KBM-7 (cell line): ENCODE measurements at places on chromosomes 4 and X.
A peak's percentile ranks its signal among the peaks of the same experiment; 100 is the strongest.

- no peak for DNase-seq
Measured at GRCh38 chrX:69424910-69425309, 79.2 kb upstream of the NALF2 start.

DNA sequence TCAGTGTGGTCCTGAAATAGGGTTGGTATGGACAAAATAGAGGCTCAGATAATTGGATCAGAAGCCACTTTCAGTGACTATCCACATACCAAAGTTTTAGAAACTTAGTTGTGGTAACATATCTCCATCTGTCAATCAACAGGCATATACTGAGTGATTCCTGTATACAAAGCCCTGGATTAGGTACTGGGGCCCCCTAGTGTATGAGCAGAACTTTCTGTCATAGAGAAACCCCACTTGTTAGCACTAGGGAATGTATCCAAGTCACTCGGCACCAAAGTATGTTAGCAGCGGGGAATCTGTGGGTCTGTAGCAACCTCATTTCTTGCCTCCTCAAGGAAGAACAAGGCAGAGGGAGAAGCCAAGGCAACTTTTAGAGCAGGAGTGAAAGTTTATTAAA lies 50.7 kb downstream of the MAP7D3 start:
- DNase-seq: peak; percentile 30

DNA sequence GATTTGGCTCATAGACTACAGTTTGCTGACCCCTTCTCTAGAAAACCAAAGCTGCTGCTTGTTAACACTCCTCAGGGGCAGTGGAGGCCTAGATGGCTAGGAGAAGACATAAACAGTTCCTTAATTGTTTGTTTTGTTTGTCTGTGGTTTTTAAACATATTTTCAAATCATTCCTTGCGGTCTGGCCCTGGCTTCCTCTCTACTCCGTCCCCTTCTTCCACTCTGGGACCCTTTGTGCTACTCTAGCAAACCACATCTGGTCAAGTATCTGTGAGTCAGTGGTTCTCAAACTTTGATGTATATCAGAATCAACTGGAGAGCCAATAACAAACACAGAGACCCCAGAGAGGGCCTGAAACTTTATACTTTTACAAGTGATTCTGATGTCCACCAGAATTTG lies 36.1 kb downstream of the FRMPD4 start:
- DNase-seq: no peak

DNA sequence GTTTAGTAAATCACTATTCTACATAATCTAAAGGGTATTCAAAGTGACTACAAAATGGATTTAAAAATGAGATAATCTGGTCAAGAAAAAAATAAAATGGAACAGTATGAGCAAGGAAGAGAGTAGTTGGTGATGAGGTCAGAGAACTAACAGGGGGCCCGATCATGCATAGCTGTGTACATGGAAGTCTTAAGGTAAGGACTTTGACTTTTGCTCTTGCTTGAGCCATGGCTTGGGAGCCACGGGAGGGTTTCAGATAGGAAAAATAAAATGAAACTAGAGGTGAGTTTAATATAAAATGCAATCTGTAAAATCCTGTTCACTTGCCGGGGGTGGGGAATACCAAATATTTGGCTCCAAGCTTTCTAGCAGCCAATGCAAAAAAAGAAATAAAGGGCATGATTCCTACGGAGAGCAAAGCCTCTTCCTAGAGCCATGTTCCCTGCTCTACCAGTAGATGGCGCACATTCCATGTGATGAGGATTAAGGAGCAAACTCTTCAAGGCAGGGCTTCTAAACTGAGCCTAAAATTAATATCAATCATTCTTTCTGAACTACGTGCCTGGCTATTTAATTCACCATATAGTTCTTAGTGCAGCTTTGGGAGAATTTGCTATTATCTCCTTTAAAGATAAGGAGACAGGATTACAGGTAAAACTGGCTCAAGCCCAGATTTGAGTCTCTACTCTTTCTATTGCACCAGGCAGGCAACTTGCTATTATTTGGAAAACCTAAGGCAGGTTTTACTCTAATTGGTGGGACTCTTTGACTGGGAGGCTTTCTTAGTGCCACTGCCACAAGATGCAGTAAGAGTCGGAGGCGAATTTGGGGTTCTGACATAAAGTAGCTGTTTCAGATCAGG lies 6.8 kb upstream of the CLCN5 start:
- peak; percentile 68 for DNase-seq

DNA sequence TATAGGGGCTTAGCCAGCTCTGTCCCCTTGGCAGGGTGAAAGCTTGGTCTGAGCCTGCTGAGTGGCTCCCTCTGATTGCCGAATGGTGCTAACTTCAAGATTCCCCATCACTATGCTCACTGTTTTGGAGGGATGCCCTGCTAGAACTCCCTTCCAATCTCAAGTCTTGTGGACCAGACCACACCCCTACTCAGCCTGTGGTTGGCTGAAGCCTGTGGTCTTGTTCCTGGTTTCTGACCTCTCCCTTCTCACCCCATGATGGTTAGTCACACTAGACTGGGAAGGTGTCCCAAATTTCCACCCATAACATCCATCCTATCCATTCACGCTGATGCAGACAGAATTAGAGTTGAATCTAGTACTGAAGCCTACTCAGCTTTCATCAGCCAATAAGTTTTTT lies 184.7 kb upstream of the NDP start:
- DNase-seq: no peak

- DNase-seq: no peak
Measured at GRCh38 chr4:56671860-56672259, 9.2 kb downstream of the HOPX start.

DNA sequence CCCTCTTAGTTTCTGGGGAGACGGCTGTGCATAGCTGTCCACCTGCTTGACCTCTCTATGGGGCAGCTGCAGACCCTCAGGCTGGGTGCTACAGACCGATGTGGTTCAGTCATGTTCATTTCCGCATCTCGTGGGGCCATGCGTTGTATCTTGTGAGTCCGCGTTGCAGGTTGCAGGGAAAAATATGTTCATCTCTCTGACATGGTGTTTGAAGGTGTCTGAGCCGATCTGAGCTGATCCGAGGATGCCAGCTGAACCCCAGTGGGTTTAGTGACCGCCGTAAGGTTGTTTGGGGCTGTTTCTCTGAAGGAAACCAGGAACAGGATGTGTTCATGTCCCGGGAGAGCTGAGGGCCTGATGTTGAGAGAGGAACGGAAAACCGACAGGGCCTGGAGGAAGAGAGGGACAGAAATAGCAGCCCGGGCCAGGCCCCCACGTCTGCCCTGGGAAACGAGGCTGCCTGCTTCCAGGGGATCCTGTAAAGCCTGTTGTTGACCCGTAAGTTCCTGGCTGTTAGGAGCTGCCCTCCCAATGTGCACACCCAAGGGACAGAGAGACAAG lies 9.8 kb upstream of the P2RY8 start:
- DNase-seq: peak; percentile 53

DNA sequence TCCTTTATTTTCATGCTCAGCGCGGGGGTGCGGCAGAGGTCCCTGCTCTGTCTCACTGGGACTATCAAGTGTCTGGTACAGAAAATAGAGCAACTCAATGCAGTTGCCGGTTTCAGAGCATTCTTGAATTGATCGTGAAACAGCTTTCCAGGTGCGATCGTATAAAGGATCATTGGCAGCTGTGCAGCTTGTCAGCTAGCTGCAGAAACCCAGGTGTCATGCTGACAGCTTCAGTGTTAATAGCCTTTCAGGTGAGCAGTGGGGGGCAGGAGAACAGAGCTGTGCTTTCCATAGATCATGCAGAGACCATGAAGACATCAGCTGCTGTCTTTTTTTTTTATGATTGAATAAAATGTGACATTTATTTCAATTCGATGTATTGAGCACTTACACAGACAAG lies 583.9 kb downstream of the NLGN4X start:
- no peak for DNase-seq

DNA sequence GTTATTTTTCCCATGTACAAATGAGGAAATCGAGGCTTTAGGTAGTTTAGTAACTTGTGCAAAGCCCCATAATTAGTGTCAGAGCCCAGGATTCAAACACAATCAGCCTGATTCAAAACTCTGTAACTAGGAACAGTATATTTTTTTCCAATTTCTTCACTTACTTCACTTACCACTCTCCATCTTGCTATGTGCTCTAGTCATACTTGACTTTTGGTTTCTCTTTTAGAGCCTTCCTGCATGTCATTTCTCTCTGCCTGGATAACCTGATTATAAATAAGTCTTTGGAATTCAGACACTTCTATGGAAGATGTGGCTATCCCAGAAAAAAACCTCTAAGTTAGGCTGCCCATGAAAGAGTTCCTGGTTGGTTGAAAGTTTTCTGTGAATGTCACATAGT lies 22.2 kb downstream of the SATL1 start:
- no peak for DNase-seq

DNA sequence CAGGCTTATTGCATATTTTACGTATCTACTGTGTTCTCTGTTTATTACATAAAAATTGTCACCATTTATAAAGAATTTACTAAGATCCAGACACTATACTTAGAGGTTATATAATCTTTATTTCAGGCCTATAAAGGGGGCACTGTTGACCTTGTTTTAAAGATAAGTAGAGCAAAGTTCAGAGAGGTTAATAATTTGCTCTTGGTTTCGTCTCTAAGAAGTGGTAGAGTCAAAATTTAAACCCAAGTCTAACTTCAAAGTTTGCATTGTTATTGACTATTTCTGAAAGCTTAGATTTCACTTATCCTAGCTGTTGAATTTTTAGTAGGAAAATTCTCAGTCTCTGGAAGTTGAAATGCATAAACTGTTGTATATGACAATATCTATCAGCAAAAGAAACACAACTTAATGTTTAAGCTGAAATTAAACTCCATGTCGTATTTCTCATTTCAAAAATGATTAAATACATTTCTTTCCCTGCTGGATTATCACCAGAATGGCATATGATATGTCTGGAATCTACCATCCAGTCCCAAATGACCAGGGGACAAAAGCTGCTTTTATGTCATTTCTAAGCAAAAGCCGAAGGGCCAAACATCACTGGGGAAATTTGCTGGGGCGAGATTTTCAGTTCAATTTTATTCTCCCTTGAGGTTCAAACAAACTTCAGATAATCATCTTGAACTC lies 138.4 kb downstream of the SLC7A11 start:
- DNase-seq: no peak

- no peak for DNase-seq
Measured at GRCh38 chr4:145345401-145345800, 136.3 kb upstream of the SMAD1 start.

- DNase-seq: no peak
Measured at GRCh38 chr4:46032056-46032455, 91.8 kb downstream of the GABRG1 start.

DNA sequence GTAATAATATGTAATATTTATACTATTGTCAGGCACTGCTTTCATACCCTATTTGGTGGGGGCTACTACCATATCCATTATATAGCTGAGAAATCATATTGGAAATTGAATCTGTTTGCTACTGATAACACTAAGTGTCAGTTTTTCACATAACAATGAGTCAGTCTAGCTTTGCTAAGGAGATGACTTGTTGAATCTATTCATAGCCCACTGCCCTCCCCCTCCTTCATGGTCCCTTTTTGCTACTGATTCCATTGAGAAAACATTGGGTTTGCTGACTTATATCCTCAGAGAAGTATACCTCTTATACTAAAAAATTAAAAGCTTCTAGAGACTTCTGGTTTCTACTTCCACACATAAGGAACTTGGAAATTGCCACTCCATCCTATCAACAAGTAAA lies 1898.4 kb downstream of the STIM2 start:
- no peak for DNase-seq

GRCh38 chrX:108221301-108221864 lies 129.8 kb downstream of the ATG4A start:
- no peak for DNase-seq

GRCh38 chrX:39475372-39475771 lies 622.4 kb downstream of the BCOR start:
- no peak for DNase-seq

GRCh38 chr4:22900876-22901275 lies 208.1 kb downstream of the GBA3 start:
- no peak for DNase-seq

GRCh38 chr4:85675076-85676049 lies 200.4 kb downstream of the ARHGAP24 start:
- no peak for DNase-seq

- DNase-seq: no peak
Measured at GRCh38 chrX:46589977-46590723, 16.6 kb downstream of the CHST7 start.

DNA sequence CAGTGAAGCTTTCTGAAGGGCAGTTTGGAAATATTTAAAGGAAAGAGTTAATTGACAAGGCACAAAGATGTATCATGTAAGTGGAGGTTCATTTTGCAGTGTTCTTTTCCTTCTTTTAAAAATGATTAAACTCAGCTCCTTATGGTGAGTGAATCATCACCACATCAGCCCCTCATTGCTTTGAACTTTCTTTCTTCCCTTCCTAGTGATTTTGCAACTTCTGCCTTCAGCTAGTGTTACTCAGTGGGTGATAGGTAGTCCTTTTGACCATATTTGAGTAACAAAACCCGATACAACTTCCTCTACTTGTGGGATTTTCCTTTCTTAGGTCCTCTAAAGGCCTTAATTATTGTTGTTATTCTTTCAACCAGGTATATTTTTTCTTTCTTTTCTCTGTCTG lies 8.2 kb downstream of the ZCCHC4 start:
- DNase-seq: peak; percentile 17

DNA sequence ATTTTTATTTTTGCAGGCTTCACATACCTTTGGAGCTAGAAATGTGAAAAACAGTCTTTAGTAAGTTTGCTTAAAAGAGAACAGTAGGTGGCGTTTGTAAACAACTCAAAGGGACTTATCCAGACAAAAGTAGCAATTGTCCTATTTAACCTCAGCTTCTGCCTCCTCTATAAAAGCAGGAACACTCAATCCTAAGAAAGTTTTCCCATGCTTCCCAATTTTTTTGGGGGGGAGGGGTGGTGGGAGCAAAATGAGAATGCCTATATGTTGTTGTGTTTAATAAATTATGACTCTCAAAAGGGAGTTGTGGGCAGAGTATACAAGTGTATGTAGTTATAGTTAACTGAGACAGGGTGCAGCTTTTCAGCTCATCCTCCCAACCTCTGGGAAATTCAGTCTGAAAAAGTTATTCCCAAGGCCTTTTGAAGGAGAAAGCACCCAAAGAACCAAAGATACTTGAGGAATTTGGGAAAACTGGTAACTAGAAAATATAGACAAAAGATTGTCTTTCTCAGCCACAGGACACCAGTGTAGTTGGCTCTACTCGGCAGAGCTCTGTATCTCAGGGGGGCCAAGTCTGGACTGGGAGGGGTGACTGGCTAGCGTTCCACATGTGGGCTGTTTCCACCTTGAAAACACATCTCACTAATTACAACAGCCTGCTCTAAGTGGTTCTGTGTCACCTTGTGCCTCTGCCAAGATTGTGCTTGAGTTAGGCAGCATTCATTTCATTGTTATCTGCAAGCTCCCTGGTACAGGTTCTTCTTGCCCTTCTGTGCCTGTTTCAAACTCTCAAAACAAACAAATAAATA lies 2.8 kb downstream of the SFRP2 start:
- DNase-seq: peak; percentile 48
